ENCODE measurements at places on chromosomes 2 and 18. TPM values are rescaled to one million over a fixed set of nuclear protein-coding genes. Genes with fewer than 3 reads are reported as not detected.

SLC38A11 gene
- total RNA-seq = not detected

ASTL gene
- total RNA-seq = 0.22 TPM

- DNase-seq = no peak
These were observed 43.5 kb upstream of the ITSN2 start for GRCh38 chr2:24403832-24404212.

DNA sequence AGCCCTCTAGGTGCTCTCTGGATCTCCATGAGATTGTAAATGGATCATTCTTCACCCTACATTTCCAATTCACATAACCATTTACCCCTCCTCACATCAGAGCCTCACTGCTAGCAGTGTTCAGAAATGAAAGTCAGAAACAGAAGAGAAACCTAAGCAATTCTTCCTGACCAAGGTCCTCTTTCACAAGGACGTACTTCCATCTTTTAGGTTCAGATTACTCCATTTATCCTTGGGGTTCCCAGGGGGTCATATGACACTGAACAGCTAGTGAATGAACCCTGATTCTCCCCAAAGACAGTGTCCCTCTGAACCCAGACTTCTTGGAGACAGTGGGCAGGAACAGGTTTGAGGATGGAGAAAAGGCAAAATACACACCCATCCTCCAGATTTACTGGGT lies 12.9 kb upstream of the MARCO start:
- no peak for DNase-seq

- DNase-seq = no peak
These were observed 18.9 kb downstream of the STEAP3 start for GRCh38 chr2:119242276-119243119.

DNA sequence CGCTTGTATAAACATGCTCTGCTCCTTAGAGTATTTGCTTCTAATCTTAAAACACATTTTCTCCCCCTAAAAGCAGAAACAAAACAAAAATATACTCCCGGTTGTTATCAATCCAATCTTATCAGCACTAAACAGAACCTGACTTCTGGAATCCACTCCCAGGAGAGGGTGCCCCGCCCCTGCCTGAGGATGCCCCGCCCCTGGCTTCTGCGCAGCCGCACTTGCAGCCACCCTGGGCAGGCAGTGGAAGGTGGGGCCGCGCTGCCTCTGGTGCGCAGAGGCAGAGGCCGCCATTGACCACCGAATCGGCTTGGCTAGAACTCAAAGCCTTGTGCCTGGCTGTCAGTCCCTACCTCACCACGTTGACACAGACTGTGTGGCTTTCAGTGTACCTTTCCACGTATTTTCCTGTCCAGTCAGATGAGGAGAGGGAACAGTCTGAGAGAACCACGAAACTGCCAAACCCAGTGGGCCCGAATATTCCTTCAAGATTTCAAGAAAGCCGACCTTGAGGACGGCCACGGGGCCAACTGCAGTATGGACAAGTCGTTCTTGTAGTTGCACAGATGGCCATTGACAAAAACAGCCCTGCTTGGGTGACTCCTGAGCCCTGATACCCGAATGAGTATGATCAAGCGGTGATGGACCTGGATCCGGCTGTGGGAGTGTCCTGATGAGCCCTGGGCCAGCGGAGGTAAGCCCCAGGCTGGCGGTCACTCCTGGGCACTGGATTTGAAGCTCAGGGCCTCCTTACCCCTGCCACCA lies 46.2 kb upstream of the ARHGAP28 start:
- no peak for DNase-seq

- no peak for DNase-seq
These were observed 7.8 kb upstream of the ETAA1 start for GRCh38 chr2:67389286-67389685.

DNA sequence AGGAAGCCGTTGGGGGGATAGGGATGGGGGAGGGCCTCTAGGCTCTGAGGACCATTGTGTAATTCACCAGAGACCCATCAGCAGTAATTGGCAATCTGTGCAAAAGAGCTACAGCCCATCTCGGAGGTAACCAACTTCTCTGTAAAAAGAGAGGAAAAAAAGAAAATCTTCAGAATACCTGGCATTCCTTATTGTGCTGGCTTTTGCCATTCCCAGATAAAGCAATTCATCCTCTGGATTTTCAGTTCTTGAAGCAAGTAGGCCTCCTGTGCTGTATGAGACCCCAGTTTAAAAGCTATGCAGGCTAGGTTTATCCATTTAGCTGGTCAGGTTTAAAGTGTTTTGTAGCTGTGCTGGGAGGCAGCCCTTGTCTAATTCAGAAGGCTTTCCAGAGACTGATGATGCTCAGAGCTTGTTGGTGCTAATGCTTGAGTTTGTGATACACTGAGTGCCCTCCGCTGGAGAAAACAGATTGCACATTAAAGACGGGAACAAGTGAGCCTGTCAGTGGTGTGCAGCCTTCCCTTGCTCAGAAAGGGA lies at the start of gene LRRTM4:
Gene LRRTM4 (minus strand): TSS at position 446 of the 540 bp plus-strand sequence.
- DNase-seq = no peak
